Osteocyte (in vitro differentiated cells): ENCODE measurements at places on chromosomes 6 and 20. TPM values are rescaled to one million over a fixed set of nuclear protein-coding genes. Genes with fewer than 3 reads are reported as not detected.

DNA sequence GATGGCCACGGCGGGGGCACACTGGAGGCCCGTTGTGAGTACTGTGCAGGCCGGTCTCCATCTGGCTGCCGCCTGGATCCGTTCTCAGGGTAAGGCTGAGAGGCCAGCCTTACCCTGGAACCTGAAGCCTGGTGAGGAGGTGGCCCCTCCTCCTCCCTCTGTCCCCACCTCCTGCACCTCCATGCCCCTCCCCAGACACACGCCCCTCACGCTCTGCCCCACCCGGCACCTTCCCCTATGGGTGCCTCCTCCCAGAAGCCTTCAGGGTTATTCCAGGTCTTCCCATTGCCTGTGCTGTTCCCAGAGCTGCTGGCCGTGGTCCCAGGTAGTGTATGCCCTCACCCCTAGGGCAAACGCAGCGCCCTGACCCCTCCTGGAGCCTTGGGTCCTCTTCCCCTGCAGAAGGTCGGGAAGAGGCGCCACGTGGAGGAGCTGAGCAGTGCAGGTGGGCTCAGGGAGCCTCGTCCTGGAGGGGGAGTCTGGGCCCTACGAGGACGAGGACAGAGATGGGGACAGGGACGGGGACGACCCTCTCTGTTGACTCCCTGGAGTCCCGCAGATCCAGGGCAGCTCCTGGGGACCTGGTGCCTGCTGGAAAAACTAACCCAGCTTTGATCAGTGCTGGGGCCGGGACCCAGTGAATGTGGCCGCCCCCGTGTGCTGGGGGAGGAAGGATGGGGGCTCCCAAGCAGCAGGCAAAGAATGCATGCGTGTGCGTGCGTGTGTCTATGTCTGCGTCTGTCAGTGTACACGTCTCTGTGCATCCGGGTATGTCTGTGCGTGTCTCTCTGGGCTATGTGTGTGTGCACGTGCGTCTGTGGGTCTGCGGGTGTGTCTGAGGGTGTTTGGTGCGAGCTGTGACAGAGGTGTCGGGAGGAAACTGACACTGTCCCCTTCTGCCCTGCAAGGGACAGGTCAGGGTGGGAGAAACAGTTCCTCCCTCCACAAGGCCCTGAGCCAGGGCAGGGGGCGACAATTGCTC is 8.2 kb upstream of the HRH3 start:
- no peaks in the 10 kb centered on the region for H3K36me3 ChIP-seq
- no peak overlapping the region for H3K27ac ChIP-seq
- H3K4me3 ChIP-seq, result no peak overlapping the region
- no peaks in the 10 kb centered on the region for H3K4me1 ChIP-seq
- H3K27me3 ChIP-seq, result peaks cover 23% of the 10 kb centered on the region
- no peak for DNase-seq

DNA sequence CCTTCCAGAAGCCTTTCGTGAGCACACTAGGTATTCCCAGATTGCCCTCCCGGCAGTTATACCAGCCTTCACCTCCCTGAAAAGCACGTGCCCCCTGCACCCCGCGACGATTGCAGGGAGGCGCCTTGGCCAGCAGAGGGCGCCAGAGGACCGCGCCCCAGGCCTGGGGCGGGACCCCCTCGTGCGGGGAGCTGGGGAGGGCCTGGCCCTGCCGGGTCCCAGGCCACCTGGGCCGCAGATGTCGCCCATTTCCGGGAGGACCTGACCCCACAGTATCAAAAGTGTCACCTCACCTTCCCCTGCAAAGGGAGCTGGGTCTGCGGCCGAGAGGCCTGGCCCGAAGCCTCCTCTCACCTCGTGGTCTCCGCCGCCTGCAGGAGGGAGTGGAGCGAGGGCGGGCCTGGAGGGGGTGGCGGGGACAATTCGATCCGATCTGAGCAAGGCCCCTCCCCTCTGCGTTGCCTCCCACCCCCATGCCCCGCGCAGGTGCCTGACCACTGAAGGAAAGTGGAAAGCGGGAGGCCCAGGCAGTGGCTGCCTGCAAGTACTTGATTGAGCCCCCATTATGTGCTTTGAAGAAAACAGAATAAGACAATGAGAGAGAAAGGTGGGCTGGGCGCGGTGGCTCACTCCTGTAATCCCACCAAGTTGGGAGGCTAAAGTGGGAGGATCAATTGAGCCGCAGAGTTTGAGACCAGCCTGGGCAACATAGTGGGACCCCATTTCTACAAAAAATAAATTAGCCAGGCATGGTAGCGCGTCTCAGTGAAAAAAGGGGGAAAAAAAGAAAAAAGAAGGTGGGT is 3.5 kb upstream of the SNAI1 start:
- no peak overlapping the region for H3K27ac ChIP-seq
- no peaks in the 10 kb centered on the region for H3K27me3 ChIP-seq
- H3K36me3 ChIP-seq, result peaks cover 5% of the 10 kb centered on the region
- no peak overlapping the region for H3K4me3 ChIP-seq
- DNase-seq, result no peak

DNA sequence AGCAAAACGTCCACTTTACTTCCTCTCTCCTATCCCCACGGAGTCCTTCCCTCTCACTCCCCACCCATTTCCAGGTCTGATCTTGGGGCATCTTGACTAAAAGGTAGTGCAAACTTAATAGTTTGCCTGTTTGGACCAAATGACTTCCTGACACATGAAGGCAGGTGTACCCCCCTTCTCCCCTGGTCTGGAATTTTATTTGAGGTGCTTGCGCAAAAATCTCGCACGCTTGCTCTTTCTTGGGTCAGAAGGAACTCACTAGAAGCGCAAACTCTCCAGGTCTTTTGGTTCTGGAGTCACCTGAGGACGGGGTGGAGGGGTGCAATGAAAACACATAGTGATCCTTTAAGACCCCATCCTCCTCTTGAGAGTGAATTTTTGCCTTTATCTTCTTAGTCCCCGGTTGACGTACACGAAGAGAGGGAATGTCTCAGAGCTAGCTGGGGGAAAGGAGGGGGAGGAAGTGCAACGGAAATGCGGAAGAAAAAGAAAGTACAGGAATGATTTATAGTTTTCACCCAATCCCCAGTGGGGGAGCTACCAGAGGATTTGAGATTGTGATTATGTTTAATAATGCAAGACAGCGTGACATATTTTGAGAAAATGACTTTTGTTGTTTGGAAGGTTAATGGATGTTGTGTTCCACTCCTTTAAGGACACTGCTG is 4.9 kb downstream of the ADGRB3 start:
- peaks cover 38% of the 10 kb centered on the region for H3K4me1 ChIP-seq
- peak overlapping the region; percentile 59 for H3K4me3 ChIP-seq

DNA sequence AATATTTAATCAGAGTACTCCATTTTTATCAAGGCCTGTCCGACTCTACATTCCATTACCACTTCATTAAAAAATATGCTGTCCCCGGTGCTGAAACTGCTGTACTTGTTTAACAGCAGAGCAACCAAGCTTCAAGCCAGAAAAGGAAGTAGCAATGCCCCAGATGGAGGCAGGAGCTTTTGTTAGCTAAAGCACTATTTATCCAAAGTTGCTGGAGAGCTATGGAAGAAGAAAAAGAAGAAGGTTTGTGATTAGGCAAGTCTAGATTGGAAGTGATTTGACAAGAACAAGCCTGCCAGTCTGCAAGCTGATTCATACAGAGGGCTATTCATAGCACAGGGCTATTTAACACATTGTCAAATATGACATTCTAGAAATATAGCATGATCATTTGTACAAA is 160.9 kb upstream of the SPTLC3 start:
- no peaks in the 10 kb centered on the region for H3K27me3 ChIP-seq
- no peaks in the 10 kb centered on the region for H3K4me1 ChIP-seq

GRCh38 chr20:31474097-31474436 is 860 bp downstream of the DEFB124 start:
- H3K27me3 ChIP-seq, result peaks cover 7% of the 10 kb centered on the region
- no peaks in the 10 kb centered on the region for H3K36me3 ChIP-seq
- DNase-seq, result no peak
- H3K4me1 ChIP-seq, result no peaks in the 10 kb centered on the region
- H3K4me3 ChIP-seq, result no peak overlapping the region

DNA sequence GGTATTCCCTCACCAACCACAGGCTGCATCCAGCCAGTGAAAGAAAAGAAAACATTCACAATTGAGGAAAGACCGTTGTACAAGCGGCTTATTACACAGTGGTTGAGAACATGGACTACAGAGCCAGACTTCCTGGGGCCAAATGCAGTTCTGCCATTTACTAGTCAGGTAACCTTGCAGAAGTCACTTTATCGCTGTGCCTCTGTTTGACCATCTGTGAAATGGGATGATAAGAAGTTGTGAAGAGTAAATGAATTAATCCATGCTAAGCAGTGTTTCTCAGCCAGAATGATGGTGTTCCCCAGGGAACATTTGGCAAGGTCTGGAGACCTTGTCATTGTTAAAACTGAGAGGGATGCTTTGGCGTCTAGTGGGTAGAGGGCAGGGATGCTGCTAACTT is 14.8 kb downstream of the ARHGAP40 start:
- H3K27ac ChIP-seq, result no peak overlapping the region
- H3K4me1 ChIP-seq, result no peaks in the 10 kb centered on the region
- no peak overlapping the region for H3K4me3 ChIP-seq
- peaks cover 60% of the 10 kb centered on the region for H3K27me3 ChIP-seq
- no peak for DNase-seq

DNA sequence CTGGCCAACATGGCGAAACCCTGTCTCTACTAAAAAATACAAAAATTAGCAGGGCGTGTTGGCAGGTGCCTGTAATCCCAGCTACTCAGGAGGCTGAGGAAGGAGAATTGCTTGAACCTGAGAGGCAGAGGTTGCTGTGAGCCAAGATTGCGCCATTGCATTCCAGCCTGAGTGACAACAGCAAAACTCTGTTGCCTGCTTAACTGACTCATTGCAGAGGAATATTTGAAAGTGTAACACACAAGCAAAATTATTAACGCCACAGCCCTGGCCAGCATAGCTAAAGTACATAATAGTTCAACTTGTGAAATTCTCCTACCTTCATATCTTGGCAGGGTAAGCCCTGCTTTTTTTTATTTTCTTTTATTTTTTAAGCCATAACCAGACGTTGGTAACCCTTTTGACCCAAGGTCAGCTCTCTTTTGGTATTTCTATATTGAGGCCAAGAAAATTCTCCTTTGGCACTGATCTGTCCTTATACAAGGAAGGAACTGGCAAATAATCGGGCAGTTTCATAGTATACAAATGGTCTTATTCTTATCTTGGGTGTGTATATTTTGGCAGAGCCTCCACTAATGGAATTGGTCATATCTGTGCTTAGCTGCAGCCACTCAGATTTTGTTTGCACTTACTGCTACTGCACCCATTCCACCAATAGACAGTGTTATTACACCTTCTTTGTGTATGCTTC is 4.0 kb upstream of the ADGRF5 start:
- no peaks in the 10 kb centered on the region for H3K27me3 ChIP-seq
- H3K4me3 ChIP-seq, result no peak overlapping the region
- no peaks in the 10 kb centered on the region for H3K36me3 ChIP-seq
- no peaks in the 10 kb centered on the region for H3K4me1 ChIP-seq
- H3K27ac ChIP-seq, result no peak overlapping the region

- H3K4me3 ChIP-seq, result peak overlapping the region; percentile 21
- peak overlapping the region; percentile 98 for H3K27ac ChIP-seq
- H3K4me1 ChIP-seq, result peaks cover 42% of the 10 kb centered on the region
- peaks cover 34% of the 10 kb centered on the region for H3K36me3 ChIP-seq
These were observed 126.6 kb upstream of the NAA20 start for GRCh38 chr20:19890445-19891051.

DNA sequence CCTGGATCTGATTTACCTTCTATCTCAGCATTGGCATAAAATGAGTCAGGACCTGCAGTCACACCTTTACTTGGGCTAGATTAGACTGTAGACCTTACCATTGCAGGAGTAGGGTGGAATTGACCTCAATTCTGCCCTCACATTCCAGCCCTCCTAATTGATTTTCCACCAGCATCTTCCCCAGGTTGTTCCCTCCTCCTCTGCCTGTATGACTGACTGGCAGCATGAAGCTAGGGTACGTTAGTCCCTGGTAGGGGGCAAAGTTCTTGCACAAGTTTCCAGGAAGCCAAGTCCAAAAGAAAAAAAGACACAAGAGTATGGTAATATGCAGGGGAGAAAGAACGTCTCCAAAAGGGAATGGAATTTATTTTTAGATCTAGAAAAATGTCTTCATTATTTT is 225.6 kb upstream of the FLRT3 start:
- H3K27ac ChIP-seq, result no peak overlapping the region
- no peaks in the 10 kb centered on the region for H3K36me3 ChIP-seq
- no peak for DNase-seq
- H3K4me3 ChIP-seq, result no peak overlapping the region
- no peaks in the 10 kb centered on the region for H3K4me1 ChIP-seq

MYB gene
- 0.83 and 0.86 TPM in 2 replicates for total RNA-seq

DNA sequence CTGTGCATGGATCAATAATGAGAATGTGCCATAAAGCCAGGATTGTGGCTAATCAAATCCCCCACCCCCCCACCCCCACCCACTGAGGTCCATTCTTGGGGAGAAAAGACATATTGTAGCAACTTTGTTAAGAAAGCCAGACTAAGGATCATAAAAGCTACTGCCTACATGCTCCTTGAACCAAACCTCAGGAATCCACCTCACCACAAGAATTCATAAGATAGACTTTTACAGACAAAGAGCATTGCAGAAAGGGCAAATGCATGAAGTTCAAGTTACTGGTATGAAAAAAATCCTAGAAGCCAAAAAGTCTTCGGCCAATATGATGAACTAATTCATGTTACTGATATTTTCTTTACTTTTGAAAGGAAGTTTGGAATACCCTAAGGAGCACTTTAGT is 187.9 kb upstream of the ARID1B start:
- H3K4me1 ChIP-seq, result no peaks in the 10 kb centered on the region
- peaks cover 25% of the 10 kb centered on the region for H3K27me3 ChIP-seq
- H3K4me3 ChIP-seq, result no peak overlapping the region
- H3K27ac ChIP-seq, result no peak overlapping the region
- DNase-seq, result no peak

SRMS gene
- not detected in 2 replicates for total RNA-seq

GRCh38 chr20:4902788-4903187 is 98.5 kb downstream of the SLC23A2 start:
- no peaks in the 10 kb centered on the region for H3K27me3 ChIP-seq
- H3K4me1 ChIP-seq, result peaks cover 26% of the 10 kb centered on the region
- H3K4me3 ChIP-seq, result no peak overlapping the region
- H3K27ac ChIP-seq, result no peak overlapping the region

- no peak for DNase-seq
- H3K4me1 ChIP-seq, result peaks cover 25% of the 10 kb centered on the region
- no peak overlapping the region for H3K4me3 ChIP-seq
- peak overlapping the region; percentile 1 for H3K27ac ChIP-seq
- no peaks in the 10 kb centered on the region for H3K27me3 ChIP-seq
These were observed 39.4 kb upstream of the EEF1A1 start for GRCh38 chr6:73560182-73560732.

- peaks cover 2% of the 10 kb centered on the region for H3K27me3 ChIP-seq
- no peak for DNase-seq
- H3K4me1 ChIP-seq, result no peaks in the 10 kb centered on the region
- H3K4me3 ChIP-seq, result no peak overlapping the region
- H3K27ac ChIP-seq, result no peak overlapping the region
These were observed 122.7 kb downstream of the SMOC2 start for GRCh38 chr6:168563656-168564055.

DLGAP4 gene
- 125 and 134 TPM in 2 replicates for total RNA-seq

DNA sequence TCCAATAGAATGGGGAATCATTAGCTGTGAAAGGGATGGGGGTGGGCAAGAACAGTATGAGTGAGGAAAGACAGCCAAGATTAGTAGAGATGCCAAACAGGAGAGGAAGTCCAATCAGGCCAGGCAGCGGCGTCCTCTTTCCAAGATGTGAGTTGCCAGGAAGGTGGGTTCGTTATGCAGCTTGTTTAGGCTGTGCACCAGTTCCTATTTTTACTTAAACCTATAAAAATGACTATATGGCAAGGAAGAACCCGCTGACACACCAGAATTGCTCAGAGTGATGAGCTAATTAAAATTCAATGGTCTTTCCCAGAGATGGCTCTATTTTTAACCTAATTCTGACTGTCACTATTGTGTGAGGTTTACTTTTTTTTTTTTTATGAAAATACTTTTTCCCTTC is 88.2 kb downstream of the SLC22A23 start:
- H3K4me1 ChIP-seq, result peaks cover 2% of the 10 kb centered on the region
- no peaks in the 10 kb centered on the region for H3K36me3 ChIP-seq
- no peaks in the 10 kb centered on the region for H3K27me3 ChIP-seq
